ENCODE measurements at places on chromosomes 4 and X.

DNA sequence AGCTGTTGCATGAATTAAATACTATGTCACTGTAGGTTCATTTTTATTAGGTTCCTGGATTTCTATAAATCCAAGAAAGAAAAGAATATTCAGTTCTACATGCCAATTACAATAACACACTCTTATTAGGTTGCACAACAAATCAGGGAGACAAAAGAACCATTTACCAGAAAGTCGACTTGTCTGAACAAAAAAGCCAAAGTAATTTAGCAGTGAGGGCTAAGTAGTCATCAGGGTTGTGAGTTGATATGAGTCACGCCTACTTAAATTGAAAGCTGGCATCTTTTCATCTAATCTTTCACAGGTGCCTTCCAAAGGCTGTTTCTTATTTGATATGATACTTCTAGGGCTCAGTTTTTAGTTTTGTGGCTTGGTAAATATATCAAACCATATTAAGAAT lies 25.4 kb upstream of the GNRHR start:
- no peak for DNase-seq

DNA sequence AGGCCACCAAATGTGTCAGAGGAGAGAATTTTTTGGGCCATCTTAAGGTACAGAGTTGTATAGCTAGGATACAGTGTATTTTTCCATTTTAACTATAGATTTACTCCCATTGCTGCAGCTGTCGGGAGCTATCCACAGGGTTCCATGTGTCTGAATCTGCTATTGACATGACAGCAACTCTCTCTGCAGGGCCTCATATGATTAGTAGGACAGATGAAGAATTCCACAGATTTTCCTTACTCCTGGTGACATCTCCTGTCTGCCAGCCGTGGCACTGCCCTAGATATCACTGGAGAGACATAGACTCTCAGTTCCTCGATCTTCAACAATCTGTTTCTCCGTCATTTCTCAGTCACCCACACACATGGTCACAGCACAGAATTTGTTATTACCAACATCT lies 86.5 kb downstream of the SPCS3 start:
- DNase-seq = no peak

- peak; percentile 18 for DNase-seq
Observed at GRCh38 chr4:34878961-34879360, 1365.4 kb downstream of the ARAP2 start.

DNA sequence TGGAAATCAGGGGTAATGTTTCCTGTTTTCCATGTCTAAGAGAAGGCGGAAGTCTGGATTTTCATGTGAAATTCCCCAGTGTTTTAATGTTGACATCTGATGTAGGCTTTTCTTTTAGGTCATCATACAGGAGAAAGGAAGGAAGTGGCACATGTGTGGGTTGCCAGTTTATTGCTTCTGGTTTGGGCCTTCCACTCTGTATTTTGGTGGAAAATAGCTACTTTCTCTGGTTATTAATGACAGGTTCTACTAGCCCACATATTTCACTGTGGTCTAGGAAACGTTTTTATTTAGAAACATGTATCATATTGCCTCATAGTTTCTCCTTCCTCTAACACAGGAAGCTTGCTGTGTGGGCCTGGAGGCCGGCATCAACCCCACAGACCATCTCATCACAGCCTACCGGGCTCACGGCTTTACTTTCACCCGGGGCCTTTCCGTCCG lies 7.2 kb downstream of the PDHA1 start:
- DNase-seq = no peak

- peak; percentile 53 for DNase-seq
Observed at GRCh38 chrX:80808881-80809411, 731 bp downstream of the BRWD3 start.

DNA sequence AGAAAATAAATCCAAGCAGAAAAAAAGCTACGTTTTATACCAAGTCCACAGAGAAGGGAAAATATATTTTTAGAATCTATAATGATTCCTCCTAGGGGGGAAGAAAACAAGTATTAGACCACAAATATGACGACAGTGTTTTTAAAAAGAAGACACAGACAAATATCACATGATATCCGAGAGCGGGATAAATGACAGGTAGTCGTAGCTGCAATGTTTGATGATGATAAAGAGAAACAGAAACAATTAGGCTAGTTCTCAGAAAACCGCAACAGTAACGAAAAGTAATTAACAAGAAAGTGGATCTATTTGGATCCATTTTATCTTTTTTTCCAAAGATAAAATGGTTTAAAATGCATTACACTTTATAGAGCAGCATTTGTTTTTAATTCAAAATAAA lies 918 bp downstream of the HAUS3 start:
- no peak for DNase-seq

DNA sequence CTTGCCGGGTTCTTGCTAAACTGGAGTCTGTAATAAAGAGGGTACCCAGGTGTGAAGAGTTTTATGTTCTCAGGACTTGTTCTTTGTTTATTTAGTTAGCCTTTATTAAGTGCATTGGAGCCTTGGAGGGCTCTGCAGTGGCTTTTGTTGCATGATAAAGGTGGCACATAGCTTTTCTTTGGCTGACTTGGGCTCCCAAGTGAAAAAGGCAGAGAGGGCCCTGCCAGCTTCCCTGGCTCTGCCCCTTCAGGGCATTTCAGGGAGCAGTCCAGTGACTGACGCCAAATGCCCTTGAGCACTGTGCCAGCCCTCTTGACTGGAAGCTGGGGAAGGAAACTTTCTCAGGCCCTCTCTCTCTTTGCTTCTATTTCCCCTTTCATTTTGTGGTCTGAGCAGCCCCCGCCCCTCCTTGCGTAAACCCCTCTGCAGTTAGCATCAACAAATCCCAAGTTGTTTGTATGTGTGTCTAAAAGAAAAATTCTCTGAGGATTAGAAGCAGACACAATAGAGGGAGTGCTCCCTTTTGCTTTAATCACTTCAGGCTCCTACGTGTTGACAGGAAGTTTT lies 152.2 kb downstream of the NHS start:
- no peak for DNase-seq

DNA sequence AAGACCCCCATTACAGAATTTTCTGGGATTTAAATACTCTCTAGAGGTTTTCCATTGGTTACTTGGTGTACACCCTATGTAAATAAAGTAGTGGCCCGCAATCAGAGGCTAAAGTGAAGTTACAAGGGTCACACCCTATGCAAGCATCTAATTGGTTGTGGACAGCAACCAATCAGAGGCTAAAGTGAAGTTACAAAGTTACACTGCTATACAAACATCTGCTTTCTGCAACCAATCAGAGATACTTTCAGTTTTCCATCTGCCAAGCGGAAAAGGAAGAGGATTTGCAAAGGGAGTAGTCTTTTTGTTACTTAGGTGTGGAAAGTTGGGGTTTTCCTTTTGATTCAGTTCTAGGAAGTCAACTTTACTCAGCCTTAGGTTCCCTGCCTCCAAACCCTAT lies 2.0 kb upstream of the ATRX start:
- peak; percentile 3 for DNase-seq

DNA sequence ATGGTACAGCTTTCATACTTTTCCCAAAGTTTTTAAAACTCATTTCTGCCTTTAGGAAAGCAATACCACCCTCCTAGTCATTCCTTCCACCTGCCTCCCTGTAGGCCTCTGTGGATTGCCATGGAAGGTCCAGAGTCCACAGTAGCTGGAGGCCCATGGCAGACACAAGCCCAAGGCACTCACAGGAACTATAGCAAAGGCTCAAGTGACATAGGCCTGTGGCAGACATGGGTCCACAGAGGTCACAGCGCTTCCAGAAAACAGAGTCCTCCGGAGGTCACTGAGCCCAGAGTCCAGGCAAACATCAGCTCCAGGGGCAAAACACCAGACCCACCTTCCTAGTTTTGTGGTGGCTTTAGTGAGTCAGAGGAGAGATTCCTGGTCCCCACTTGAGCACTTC lies 147.6 kb upstream of the ATP6AP2 start:
- no peak for DNase-seq

DNA sequence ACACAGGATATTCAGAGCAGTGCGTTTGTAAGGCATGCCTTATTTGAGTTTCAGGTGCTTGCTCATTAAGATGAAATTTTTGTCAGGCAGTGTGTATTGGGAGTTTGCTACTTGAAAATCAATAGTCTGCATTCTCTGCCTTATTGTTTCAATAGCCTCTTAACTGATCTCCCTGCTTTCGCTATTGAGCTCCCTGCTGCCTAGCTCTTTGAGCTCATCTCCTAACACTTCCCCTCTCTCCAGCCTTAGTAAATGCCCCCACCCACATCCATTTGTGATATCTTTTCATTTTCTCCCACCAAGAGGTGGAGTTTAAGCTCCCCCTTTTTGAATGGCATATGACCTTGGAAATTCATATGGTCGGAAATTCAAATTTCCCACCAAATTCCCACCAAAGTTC lies 256.6 kb downstream of the IL1RAPL1 start:
- peak; percentile 29 for DNase-seq

DNA sequence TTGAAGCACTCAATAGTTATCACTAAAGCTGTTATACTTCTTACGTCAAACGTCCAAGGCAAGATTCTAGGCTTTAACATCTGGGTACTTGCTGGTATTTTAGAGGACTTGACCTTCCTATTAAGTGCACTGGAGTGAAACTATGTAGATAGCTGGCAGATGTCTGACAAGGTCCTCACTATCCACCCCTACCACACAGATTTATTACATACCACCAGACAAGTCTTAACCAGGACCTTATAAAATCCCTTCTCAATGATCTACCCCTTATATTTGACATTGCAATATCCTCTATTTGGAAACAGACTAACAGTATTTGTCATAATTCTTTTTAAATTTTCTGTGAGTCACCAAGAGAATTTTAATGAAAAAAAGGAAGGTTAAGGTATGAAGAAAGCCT lies 78.8 kb downstream of the PDGFC start:
- no peak for DNase-seq

DNA sequence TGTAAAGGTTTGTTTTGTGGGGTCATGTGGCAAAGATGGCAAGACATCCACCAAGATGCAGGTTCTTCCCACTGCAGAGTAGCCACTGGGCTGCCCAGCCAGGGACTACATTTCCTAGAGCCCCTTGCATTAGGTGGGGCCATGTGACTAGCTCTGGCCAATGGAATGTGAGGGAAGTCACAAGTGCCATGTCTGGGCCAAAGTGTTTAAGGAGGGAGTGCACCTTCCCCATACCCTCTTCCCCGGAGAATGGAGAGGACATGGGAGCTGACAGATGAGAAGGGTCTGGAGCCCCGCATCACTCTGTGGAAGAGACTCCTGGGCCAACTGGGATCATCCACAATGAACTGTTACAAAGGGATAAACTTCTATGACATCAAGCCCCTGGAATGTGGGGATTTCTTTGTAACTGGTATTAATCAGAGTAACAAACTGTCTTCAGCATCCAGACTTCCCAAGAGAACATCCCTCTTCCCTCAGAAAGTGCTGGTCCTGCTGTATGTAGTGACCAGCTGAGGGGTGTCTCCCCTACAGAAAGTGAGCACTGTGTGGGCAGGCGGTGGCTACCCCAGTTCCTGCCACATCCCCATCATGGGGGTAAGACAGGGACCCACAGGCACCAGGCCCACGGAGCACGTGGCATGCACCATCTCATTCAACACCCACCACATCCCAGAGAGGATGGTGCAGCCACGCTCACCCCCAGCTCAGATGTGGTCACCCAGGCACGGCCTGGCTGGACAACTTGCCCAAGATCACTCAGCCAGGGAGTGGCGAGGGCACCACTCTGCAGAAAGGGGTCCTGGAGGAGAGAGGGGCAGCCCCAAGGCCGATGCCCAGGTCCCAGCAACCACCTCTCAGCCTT lies 10.9 kb downstream of the PPP2R2C start:
- peak; percentile 40 for DNase-seq

- no peak for DNase-seq
Observed at GRCh38 chr4:143083756-143084472, 100.8 kb upstream of the USP38 start.

GRCh38 chrX:116318672-116319071 lies 117.7 kb upstream of the SLC6A14 start:
- DNase-seq = no peak

DNA sequence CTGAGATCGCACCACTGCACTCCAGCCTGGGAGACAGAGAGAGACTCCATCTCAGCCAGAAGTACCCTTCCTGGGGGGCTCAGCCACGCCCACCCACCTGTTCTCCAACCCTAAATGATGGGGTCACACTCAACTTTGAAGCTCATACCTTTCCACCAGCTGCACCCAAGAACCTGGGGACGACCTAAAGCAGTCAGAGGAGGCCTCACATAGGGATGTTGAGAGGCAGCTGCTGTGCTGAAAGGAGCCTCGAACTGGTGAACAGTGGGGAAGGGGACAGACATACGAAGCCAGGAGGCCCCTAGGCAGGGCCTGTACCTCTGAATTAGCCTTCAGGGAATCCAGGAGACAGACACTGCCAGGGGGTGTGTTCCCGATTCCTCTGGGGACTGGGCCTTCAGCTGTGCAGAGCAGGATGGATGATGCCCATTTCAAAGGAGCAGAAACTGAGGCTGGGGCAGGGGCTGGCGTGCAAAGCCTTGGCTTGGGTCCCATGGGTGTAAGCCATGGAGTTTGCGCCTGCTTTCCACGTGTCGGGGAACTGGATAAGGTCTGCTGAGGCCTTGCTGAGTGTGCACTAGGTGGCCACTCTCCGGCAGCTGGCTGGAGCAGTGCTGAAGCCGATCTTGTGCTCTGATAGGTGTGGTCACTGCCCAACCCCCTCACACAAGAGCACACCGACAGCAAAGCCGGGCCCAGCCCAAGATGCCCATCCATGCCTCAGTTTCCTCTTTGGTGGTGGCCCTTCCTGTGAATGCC lies 130.8 kb downstream of the CPZ start:
- DNase-seq = no peak

DNA sequence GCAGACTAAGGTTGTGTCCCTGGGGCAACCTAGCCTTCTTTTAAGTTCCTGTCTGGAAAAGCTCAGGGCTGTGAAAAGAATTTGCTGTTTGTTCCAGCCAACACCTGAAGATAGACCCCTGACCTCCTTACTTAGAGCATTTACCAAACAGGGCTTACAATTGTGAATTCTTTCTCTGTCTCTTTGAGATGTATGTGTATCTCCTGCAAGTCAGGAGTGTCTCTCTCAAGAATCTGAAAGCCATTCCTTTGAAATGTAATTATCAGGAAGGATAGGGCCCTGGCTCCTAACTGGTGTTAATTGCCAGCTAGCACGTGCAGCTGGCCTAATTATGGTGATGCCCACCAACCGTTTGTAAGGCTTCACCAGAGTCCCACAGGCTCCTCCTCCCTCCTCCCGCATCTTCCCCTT lies 18.2 kb downstream of the CCNG2 start:
- DNase-seq = peak; percentile 90

- DNase-seq = no peak
Observed at GRCh38 chr4:163447481-163447880, 26.1 kb downstream of the TKTL2 start.

GRCh38 chrX:109954333-109954732 lies 48.6 kb upstream of the TMEM164 start:
- DNase-seq = no peak

DNA sequence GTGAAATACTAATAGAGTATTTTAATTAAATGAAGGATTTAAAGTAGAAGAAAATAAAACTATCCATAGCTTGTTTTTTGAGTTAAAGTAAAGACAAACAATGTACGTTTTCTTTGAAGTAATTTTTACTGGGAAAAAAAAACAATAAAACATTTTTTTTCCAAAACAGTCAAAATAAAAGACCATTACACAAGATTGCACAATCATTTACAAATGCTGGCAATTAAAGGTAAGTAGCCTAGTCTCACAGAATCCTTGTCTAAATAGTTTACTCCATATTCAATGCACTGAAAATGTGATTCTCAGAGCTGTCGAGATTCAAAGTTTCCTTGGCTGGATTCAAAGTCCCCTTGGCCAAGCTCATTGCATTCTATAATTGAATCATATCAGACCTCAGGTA lies 21.2 kb downstream of the C4orf54 start:
- DNase-seq = no peak

All from mesendoderm (in vitro differentiated cells).